Fibroblast of skin of right quadriceps (primary cell): ENCODE measurements at places on chromosomes 2 and 18.

GRCh38 chr18:64380117-64380516 is 231.2 kb upstream of the LINC00305 start:
- DNase-seq = no peak

- DNase-seq = no peak
Observed at GRCh38 chr18:13539050-13539449, 187.3 kb downstream of the FAM210A start.

GRCh38 chr2:238113611-238114010 is 13.5 kb downstream of the ESPNL start:
- DNase-seq = no peak

- peak; percentile 2 for DNase-seq
Observed at GRCh38 chr2:220334210-220334609, 706.8 kb downstream of the SLC4A3 start.

DNA sequence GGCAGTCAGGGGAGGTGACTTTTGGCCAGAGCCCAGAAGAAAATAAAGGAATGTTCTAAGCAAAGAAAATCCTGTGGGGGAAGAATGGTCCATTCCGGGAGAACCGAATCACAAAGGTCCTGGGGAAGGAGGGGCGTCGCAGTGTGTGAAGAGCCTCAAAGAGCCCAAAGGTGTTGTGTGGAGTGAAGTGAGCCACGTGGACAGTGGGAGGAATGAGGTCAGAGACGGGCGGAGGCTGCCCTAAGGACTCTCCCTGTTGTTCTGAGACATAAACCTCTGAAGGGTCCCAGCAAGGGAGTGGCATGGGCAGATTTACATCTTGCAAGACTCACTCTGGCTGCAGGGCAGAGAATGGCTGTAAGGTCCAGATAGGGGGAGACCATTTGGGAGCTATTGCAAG is 91.3 kb upstream of the SEC11C start:
- no peak for DNase-seq

DNA sequence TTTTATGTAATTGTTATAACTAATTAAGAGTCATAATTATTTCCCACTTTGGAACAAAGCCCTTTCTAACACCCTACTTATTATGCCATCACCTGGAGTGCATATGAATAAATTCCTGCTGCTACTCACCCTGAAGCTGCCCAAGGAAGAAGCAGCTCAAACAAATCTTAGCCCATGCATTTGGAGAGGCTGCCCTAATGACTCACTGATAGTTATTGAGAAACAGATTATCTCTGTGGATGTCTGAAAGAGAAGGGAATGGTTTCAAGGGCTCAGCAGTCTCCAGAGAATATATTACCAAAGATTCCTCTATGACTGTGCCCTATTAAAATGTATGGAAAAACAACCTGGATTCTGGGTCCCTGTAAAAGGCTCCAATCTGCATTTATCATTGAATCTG is 81.0 kb downstream of the GPR39 start:
- peak; percentile 19 for DNase-seq

GRCh38 chr2:45885171-45885621 is 233.7 kb downstream of the PRKCE start:
- no peak for DNase-seq

DNA sequence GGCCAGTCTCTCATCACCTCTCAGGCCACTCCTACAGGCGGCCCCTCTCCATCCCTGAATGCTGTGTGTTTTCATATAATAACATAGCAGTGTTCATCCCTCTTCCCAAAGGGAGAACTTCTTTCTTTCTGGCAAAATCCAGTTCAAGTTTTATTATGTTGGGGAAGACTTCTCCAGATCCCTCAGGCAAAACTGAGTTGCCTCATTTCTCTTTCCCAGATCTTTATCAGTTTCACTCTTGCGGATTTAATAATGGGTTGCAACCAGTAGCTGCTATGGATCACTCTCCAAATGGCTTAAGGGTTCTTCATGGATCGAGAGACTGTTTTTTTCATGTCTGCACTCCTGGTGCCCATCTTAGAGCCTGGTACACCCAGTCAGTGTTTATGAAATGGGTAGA is 129.9 kb downstream of the FHOD3 start:
- no peak for DNase-seq

GRCh38 chr18:22939649-22940048 is 6.5 kb downstream of the RBBP8 start:
- no peak for DNase-seq

GRCh38 chr2:28224648-28225472 is 167.8 kb upstream of the FOSL2 start:
- DNase-seq = peak; percentile 97

DNA sequence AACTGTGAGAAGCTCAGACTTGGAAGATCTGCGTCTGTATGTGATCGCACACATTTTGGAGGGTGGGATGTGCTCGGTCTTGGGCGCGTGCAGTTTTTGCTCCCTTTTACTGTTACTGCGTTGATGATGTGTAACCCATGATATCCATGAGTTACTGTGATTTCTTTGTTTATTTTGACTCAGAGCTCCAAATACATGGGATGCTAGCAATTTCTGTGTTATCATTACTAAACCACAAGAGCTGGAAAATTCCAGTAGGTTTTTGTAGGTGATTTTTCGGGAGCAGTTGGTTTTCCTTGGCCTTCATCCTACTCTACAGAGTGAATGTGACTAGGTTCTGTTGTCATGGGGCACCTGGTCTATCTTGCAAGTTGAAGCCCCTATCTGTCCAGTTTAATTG is 124.2 kb downstream of the AGAP1 start:
- DNase-seq = peak; percentile 60

DNA sequence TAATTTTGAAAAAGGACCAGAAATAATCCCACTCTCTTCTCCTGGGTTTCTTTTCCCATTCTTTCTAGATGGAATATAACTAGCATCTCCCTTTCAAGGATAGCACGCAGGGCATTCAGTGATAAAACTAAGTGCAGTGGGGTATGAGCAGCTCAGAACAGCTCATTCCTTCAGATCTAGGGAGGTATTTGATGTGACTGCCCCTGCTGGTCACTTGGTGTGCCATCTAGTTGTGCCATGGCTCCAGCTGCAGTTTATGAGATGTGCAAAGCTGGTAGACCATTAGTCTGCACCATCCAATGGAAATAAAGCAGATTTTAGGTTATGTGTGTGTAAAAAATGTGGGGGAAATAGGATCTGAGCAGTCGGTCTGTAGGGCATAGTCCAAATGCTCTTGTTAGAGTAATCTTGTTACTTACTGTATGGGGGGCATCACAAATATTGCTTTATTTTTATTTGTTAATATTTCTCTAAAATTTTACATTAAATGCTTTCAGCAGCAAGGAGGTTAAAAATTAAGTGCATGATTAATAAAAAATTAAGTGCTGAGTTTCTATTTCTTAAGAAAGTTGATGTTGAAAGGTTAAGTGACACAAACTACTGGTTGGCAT is 38.9 kb downstream of the CTAGE1 start:
- peak; percentile 11 for DNase-seq

- DNase-seq = no peak
Observed at GRCh38 chr2:70458661-70459060, 95.0 kb downstream of the TGFA start.

GRCh38 chr2:6971502-6971901 is 54.3 kb downstream of the RNF144A start:
- DNase-seq = no peak

- peak; percentile 75 for DNase-seq
Observed at GRCh38 chr2:102025016-102025501, 33.3 kb downstream of the IL1R2 start.
